ENCODE measurements at places on chromosomes 5 and 9. TPM values are rescaled to one million over a fixed set of nuclear protein-coding genes. Genes with fewer than 3 reads are reported as not detected.
A peak's percentile ranks its signal among the peaks of the same experiment; 100 is the strongest.

GRCh38 chr5:175616083-175616482 lies 41.8 kb upstream of the HRH2 start:
- DNase-seq = no peak

GRCh38 chr9:121009650-121010049 lies 40.4 kb downstream of the C5 start:
- DNase-seq = no peak

DNA sequence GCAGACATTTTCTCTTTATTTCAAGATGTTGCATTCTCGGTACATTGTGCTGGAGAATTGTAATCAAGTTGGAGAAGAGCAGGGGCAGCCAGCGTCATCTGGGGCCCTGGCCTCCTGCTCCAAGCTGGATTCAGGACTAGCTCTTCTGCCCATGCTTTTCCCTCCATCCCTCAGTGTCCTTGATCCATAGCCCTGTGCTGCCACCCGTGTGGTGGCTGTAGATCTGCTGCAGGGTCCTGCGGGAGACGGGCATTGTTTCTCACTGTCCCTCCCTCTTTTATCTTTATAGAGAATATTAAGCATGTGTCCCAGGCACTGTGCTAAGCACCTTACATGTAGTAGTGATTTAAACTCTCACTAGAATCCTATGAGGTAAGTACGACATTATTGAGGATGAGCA lies 60.5 kb upstream of the HAND1 start:
- DNase-seq = no peak

PKD2L2 gene
- not detected for total RNA-seq

CCL27 gene
- total RNA-seq = not detected

DNA sequence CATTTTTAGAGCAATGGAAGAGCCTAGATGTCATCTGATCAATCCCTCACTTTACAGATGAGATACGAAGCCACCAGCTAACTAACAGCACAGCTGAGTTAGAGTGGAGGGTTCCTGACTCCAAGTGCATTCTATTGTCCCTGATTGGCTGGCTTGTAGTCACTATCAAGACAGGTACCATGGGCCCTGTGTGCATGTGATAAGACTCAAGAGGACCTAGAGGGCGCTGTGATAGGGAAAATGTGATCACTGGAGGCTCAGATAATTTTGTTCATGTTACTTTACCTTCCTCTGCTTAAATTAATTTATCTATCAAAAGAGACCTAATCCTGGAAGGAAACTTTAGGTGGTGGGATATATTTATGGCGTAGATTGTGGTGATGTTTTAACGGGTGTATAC lies 19.5 kb upstream of the SNAPC3 start:
- DNase-seq = no peak

DNA sequence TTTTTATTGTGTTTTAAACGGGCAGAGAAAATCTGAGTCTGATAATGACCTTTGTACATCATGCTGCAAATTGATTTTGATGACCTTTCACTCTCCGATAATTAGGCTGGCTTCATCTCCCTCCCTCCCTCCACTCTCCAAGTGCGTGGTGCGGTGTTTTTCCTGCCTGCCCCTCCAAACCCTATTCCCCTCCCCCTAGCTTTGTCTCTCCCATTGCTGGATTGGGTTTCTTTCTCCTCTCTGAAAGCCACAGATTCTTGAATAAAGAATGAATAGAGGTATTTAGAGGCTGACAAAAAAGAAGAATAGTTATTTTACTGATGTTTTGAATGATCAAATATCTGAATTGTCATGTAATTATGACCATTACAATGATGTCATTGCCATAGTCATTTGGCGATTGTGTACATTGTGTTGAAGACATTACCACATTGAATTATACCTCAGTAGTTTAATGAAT lies 571.1 kb upstream of the ZNF608 start:
- no peak for DNase-seq

CCDC192 gene
- total RNA-seq = not detected

DNA sequence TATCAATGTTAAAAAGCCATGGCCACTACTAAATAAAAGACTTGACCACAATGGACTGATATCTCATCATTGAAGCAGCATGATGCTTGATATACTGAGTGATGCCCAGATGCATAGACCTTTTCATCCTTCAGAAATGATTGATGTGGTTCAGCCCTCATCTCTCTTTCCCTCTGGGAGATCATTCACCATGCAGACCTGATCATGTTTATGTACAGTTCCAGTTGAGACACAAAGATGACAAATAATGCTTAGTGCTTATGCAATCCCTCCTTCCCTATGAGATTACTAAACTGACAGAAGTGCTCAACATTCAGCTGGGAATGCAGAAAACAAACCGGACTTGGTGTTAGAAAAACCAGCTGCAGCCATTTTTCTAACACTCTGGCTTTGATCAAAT lies 91.9 kb upstream of the TLR4 start:
- DNase-seq = no peak

GRCh38 chr9:10651012-10651411 lies 38.2 kb upstream of the PTPRD start:
- no peak for DNase-seq

BARHL1 gene
- total RNA-seq = not detected

RNF20 gene
- 46.3 TPM for total RNA-seq

GRCh38 chr5:155954701-155955445 lies 372.1 kb upstream of the SGCD start:
- DNase-seq = no peak

DNA sequence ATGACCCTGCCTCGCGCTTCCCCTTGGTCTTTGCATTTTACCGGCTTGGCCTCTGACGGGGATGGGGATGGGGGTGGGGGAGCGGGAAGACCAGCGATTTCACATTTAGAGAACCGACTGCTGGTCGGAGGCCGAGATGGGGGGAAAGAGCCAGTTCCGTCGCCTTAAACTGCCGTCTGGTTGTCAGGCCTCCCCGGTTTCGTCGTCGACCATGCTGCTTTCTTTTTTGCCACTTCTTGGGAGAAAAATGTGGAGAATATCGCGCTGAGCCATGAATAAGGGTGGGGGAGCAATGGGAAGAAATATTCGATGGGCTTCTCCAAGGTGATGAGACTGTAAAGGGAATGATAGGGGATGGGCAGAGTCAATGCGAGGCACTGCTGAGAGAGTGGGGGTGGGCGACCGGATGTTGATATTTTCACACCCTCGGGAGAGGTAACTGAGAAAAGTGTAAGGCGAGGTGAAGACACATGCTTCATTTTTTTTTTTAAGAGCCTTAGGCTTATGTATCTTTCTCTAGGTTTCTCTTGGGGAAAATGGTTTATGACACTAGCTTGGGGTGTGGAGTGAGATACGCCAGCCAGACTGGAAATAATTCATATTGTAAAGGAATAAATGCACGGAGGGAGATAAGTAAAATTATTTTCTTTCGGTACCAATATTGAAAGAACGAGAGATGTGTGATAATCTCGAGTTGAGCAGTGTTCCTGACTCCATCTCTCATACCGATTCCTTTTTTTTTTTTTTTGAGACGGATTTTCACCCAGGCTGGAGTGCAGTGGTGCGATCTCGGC lies 1.1 kb downstream of the KIF2A start:
- peak; percentile 29 for DNase-seq

DNA sequence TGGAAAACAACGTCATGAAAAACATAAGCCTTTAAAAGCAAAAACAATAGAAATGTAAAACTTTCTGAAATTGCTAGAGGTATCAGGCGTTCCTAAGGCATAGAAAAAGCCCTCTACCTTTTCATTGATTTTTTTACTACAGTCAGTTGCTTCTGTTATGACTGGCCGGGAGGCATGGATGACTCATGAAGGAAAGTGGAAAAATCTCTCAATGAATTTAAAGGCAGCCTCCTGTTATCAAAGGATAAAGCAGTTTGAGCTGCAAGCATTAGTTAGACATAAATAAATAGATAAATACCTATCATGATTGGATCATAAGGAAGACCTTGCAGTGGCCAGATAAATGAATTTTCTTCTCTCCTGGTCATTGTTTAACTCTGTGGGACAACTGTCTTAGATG lies 281.6 kb downstream of the MAST4 start:
- peak; percentile 27 for DNase-seq

DNA sequence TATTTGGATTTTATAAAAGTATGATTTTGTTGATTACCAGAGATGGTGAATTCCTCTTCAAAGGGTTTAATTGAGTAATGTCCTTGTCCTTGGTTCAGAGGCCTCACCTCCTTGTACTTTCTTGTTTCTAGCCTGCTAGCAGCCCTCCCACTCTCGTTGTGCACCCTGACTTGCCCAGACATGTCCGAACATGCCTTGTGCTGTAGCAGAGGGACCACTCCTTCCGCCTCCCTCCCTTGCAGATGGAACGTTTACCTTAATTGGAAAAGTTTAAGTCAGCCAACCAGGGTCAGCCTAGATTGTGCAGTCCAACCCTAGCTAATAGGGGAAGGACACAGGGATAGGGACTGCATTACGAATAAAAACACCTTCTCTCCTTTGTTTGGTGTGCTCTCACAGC lies 406.9 kb upstream of the NMUR2 start:
- DNase-seq = no peak

ANKDD1B gene
- total RNA-seq = 0.43 TPM

HK3 gene
- total RNA-seq = 4.0 TPM

PTGDS gene
- 481 TPM for total RNA-seq

TMEM252 gene
- not detected for total RNA-seq

RUFY1 gene
- 54.7 TPM for total RNA-seq

DNA sequence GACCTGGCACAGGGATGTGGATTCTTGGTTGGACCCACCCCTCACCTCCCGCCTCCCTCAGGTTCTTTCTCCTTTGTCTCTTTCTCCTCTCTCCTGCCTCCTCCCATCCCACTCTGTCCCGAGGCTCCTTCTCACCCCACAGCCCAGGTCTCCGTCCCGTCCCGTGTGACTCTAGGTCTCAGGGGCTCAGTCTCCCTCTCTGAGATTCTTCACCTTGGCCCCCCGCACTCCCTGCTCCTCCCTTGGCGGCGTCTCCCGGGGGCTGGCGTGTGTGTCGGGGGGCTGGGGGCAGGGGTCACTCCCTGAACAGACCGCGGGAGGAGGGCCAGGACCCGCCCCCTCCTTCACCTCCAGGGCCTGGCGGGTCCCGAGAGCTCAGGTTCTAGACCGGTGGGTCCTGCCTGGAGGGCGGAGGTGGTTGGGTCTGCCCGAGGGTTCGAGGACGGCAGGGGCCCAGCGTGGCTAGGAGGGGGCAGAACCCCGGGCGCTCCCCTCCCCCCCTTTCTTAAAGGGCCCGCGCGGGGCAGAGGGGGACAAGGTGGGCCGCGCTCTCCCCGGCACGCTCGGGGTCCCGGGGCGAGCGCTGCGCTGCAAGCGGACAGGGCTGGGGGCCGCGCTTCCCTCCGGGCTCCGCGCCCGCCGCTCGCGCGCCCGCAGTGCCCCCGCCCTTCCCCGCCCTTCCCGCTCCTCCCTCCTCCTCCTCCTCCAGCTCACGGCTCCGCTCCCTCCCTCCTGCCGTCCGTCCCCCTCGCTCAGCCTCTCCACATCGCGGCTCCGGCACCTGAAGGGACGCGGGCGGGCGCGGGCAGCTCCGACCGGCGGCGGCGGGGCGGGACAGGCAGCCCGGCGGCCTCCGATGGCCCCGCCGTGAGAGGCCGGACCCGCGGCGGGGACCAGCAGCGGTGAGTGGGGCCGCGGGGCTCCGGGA lies at the start of gene PSD2:
PSD2 (plus strand) TSS at position 735 of the 928 bp plus-strand sequence. CDS start 13,633 bp downstream, outside the sequence.
- DNase-seq = no peak

DNA sequence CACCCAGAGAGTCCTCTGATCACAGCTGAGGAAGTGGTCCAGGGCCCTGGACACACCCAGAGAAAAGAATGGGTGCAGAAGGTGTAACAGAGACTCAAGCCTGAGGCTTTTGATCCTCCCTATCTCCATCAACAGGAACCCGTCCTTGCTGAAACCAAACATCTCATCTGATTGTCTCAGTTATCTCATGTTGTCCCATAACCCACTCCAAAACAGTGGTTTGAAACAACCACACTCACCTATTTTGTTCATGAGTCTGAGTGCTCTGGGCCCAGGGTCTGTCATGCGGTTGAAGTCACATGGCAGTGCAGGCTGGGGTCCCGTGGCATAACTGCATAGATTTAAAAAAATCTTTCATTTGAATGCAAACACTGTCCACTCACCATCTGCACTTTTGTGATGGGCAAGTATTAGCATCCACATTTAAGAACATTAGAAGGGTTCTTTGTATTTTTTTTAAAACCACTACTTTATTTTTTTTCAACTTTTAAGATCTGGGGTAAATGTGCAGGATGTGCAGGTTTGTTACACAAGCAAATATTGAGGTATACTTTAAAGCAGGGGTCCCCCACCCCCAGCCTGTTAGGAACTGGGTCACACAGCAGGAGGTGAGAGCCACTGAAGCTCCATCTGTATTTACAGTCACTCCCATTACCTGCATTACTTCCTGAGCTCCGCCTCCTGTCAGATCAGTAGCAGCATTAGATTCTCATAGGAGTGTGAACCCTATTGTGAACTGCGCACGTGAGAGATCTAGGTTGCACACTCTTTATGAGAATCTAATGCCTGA lies 255.8 kb downstream of the ROR2 start:
- no peak for DNase-seq

DNA sequence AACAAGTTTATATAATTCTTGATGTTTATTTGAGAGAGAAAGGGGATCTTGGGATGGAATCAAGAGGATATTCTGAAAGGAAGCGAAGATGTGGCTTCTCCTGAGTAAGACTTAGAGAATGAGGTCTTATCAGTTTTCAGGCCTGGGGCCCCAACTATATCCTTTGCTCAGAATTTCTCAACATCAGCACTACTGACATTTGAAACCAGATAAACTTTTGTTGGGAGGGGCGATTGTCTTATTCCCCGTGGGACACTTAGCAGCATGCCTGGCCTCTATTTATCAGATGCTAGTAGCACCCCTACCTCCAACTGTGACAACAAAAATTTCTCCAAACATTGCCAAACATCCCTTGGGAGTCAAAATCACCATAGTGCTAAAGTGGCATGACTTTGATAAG lies 567.7 kb downstream of the MAT2B start:
- DNase-seq = no peak

SPATA31A3 gene
- not detected for total RNA-seq

ARID3C gene
- total RNA-seq = not detected

GRCh38 chr9:35001803-35002502 lies 12.4 kb downstream of the DNAJB5 start:
- no peak for DNase-seq

All from mucosa of gallbladder (tissue), 1 donor.